Germinal center (tissue), 1 donor: ENCODE measurements at places on chromosomes 1 and 21.

GRCh38 chr1:90955769-90956168 is 66.1 kb downstream of the ZNF644 start:
- DNase-seq, result no peak

- no peak for DNase-seq
Measured at GRCh38 chr1:214739621-214740238, 136.7 kb downstream of the CENPF start.

- DNase-seq, result no peak
Measured at GRCh38 chr1:10319750-10320149, 79.1 kb upstream of the PGD start.

DNA sequence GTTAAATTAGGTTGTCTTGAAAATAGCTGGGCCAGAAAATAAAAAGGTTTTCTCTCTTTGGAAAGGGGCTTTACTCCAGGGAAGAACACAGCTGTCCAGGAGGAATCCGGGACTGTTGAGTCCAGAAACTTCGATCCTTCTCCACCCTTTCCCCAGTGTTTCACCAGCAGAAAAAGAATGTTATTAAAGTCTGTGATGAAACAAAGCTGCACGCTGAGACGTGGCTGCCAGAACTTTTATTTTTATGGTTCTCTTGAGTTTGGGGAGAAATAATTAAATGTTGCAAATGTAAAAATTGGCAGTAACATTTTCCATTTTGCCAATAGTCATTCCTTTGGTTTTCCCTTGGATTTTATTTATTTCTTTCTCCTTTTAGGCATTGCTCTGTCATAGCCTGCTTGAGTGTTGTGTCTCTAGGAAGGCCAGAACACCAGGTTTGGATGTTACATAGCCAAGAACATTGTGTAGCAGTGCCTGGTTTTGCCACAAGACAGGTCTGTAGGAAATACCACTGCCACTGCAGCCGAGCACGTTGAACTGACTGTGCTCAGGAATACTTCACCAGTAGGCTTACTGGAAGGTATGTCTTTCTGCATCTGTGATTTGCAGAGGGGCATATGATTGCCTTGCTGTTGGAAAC is 87.4 kb downstream of the ROR1 start:
- DNase-seq, result no peak

DNA sequence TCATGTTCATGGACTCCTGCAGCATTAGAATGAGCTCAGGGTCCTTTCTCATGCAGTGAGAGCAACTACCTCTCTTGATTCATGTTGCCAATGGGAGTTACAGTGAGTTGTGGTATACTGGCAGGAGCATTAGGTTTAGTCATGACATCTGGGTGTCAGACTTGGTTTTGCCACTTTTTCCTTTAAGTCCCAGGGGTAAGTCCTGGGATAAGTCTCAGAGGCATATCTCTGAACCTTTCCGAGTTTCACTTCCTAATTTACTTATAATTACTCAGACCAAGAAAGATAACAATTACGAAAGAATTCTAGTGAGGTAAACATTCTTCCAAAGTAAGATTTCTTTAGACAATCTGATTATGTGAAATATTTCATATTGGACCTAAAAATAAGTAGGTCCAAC is 606.0 kb downstream of the SMYD3 start:
- DNase-seq, result no peak

DNA sequence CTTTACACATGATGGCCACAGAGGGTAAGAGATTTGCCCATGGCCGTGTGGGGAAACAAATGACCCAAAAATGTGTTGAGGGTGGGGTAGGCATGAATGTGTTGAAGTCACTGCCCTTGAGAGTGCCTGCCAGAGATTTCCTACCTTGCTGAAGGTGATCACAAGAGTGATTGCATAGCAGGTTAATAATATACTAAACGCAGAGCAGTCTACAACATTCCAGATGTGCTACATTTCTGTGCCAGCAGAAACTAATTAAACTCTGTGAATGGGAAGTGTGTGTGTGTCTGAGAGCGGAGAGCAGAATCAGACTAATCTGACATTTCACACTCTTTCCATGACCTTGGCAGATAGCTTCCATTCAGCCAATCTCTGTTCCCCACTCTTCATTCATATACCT is 93.3 kb upstream of the CD53 start:
- no peak for DNase-seq

GRCh38 chr1:119409731-119410130 is 5.2 kb upstream of the HSD3B2 start:
- DNase-seq, result no peak

DNA sequence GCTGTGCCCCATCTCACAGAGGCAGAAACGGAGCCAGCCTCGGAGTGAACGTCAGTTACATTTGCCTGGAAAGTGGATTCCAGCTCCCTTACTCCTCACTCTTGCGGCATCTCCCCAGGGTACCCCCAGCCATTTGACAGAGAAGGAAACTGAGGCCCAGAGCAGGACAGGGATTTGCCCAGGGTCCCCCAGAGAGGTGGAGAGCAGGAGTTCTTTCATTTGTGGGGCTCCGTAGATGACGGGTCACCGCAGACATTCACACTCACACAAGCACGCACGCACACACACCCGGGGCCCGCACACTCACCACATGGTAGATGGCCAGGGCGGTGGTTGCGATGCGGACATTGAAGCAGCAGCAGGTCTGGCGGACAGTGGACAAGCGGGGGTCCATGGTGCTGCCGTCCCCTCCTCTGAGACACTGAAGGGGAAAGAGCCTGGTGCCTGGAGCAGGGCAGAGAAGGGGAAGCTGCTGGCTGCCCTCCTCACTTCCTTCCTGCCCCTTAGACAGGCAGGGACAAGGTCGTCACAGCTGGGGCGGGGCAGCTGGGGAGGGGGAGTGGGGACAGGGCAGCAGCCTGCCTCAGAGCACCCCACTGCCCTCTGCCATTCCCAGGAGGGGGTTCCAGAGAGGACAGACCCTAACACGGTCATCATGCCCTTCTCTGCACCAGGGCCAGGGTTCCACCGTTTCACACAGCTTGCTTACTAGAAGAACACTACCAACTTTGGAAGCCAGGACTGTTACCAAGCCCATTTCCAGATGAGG is at the start of gene LAPTM5:
TSS of gene LAPTM5 (minus strand) at position 423 of the 769 bp plus-strand sequence. CDS start at position 394, 29 bp downstream.
- DNase-seq, result peak; percentile 63

DNA sequence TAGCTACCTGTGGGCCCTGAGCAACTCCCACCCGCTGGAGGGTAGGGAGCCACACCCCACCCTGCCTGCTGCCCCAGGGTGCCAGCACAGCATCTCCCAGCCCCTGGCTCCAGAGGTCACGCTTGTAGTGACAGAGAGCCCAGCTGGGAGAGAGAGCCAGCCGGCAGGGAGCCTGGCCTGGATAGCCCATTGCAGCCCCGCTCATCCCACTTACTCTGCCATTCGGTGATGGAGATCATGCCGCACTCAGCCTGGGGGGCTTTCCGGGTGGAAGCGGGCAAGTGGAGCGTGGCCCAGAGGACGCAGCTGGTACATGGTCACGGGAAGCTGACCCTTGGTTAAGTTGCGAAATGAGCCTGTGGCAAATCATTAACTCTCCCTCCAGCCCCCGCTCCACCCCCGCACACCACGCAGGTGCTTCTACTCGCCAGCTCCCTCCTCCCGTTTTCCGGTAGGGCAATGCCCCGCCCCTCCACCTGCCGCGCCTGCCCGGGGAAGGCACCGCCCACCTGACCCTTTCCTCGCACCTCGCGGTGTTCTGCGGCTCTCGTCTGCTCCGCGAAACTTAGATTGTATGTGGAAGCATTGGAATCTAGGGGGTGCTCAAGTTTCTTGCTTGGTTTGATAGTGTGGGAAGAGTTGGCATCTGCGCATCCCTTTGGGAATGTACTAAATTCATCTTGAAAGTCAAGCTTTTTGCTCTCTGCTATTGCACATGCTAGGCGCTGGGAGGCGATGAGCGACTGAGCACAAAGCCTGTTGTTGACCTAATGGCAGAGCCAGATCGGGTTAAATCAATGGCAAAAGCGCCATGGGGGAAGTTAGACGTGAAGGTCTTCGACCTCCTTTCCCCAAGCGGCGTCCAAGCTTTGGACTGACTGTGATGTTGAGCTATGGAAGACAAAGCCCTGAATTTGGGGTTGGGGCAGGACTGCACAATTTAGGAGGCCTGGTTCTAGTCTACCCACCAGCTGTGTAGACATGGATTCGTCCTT is at the start of gene GOLT1A:
TSS of gene GOLT1A (minus strand) at position 321 of the 995 bp plus-strand sequence. CDS start at position 239, 82 bp downstream.
- DNase-seq, result peak; percentile 50

DNA sequence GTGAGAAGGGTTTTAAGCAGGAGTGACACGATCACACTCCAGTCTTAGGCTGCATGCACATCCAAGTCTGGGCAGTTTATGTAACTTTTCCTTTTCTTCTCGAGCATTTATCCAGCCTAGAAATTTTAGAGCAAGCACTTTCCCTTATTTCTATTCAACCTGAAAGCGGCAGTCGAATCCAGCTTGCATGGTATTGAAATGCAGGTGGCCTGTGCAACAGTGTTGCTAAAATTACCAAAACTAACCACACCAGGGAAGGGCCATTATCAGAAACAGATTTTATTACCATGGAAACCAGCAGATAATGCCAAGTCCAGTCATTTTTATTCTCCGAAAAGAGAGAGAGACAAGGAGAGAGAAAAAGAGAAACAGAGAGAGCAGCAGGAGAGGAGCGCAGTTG is 179.9 kb upstream of the ZC3H12A start:
- DNase-seq, result no peak

DNA sequence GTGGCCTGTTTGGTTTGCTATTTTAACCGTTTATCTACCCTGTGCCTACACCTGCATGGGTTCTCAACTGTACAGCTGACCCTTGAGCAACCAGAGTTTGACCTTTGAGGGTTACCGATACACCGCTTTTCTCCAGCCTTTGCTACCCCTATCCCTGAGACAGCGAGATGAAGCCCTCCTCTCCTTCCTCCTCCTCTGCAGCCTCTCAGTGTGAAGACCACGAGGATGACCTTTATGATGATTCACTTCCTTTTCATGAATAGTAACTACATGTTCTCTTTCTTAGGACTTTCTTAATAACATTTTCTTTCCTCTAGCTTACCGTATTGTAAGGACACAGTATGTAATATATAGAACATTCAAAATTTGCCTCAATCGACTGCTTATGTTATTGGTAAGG is 14.5 kb upstream of the RNF187 start:
- no peak for DNase-seq

GRCh38 chr1:183554577-183554976 is 35.7 kb downstream of the NCF2 start:
- no peak for DNase-seq

- no peak for DNase-seq
Measured at GRCh38 chr1:56194701-56195300, 384.6 kb downstream of the PLPP3 start.

- DNase-seq, result no peak
Measured at GRCh38 chr1:184163674-184164465, 112.3 kb downstream of the TSEN15 start.

DNA sequence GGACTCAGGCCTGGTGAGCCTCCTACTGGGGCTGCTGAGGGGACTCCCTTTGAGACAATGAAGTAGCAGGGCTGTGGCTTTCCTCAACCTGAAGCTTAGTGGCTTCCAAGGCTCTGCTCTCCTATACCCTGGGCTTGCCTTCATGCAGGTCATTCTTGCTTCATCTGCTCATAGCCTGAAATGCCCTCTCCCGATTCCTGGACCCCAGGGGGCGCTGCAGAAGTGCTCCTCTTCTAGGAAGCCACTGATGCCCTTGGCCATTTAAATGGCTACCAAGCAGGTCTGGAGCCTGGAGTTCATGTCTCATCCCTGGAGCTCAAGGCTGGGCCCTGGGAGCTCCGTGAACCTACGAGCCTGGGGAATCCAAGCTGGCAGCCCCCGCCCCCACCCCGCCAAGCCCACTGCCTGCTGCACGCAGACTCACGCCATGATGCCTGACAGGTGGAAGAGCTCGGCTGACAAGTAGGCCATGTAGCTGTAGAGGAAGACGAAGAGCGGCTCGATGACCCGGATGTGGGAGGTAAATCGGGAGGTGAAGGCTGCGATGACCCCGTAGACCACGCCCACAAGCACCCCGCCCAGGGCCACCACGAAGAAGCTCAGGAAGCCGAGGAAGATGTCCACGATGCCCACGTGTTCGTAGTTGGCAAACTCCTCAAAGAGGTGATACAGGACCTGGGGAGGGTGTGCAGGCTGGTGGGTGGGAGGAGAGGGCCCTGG is 45.7 kb downstream of the SLC9A1 start:
- no peak for DNase-seq

GRCh38 chr21:26194326-26194725 is 23.8 kb upstream of the APP start:
- DNase-seq, result no peak

GRCh38 chr1:33468531-33468930 is 3.9 kb upstream of the ZSCAN20 start:
- DNase-seq, result no peak

DNA sequence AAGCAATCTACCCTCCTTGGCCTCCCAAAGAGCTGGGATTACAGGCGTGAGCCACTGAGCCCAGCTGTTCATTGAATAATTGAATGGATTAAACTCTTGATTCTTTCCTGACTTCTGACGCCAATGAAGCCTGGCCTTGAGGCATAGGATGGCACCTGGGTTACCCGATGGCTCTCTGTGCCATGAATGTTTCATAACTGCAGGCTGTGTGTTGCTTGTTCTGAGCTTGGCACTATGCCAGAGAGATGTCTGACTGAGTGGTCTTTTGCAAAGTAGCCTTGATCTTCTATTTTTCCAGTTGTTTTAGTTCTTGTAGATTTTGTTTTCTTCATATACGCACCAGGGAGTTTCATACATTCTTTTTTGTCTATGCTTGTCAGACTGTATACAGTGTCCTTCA is 38.5 kb upstream of the AK4 start:
- DNase-seq, result no peak

DNA sequence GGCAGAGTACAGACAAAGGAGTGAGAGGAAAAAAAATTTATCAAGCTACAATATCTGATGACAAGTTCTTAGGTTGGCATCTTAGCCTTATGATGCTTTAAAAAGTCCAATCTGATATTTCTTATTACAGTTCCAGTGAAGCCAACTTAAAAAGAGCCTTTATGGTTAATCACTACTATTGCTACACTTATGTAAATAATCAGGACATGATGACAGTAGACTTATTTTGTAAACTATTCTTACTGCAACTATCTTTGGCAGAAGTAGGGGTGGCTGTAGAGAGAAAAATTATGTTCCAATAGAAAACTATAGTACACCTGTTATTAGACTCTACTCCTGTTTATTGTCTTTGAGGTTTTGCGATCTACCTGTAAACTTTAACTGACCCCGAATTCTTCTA is 25.8 kb upstream of the NUF2 start:
- no peak for DNase-seq

- no peak for DNase-seq
Measured at GRCh38 chr1:48216941-48217340, 5.6 kb upstream of the SLC5A9 start.

GRCh38 chr1:28534671-28535070 is 18.2 kb upstream of the TRNAU1AP start:
- DNase-seq, result no peak

DNA sequence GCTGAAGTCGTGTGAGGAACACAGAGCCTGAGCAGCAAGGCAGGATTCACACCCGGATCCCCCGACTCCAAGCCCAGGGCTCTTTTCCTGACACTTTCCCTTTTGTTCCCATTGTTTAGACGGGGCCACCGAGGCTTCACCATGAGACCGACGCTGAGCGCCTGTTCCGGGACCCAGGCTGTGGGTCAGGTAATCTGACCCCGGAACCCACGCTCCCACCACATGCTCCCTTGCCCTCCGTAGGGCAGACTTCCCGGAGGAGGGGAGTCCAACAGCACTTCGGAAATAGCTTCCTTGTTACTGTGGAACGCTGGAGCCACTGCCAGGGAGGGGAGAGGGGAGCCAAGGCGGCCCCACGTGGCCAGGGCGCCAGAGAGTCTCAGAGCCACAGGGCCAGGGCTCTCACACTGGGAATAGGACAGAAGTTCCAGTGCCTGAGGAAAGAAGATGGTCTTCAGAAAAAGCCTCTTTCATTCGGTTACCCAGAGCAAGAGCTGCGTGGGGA is 18.4 kb downstream of the RUNX3 start:
- DNase-seq, result no peak
